ENCODE measurements at places on chromosomes 1 and 21.

DNA sequence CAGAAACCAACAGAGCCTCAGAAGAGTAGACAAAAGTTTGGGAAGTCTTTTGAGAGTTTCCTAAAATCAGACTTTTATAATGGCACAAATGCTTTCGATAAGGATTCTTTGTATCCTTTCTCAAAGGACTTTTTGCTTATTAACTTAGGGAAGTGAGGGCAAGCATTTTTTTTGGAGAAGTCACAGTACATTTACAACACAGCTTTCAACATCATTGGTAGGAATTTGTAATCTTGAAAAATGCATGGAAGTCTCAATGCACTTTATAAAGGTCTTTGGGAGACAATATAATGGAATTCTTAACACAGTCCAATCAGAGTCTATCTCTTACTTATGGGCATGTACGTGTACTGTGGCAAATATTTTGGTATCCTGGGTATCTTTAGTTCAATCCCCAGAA lies 325.8 kb upstream of the NR5A2 start:
- no peak for DNase-seq

DNA sequence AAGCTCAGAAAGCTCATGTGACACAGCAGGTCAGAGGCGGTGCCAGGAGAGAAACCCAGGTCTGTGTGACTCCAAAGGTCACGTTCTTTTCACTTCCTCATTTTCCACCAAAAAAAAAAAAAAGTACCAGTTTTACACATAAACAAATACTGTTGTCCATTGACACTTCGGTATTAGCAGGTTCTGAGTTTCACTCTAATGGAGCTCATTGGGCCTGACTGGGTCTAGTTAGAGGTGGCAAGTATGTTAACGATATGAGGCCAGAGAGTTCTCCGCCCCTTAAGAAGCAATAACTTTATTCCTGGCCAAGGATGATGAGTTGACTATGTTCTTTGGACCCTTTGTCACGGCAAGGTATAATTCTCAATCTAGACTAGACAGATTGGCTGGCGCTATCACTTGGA lies 30.0 kb upstream of the SDE2 start:
- DNase-seq = no peak

DNA sequence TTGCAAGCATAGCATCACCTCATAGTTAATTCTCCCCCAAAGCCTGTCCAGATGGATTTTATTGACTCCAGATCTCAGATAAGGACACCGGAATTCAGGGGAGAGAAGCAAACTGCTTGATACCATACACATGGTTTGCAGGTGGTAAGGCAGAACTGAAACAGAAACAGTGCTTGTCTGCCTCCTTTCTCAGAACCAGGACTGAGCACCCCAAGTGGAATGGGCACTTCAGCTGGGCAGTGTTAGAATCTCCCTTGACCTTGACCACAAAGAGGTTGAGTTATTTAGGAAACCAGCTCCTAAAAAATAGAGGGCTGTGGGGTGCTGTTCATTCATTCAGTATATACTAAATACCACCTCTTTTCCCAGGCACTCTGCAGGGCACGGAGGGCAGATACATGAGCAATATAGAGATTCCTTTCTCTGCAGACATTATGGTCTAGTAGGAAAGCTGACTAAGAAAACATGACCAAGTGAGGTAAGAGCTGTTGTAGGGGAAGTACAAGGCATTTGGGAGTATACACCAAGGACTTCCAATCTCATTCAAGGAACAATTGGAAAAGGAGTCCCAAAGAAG lies 185.2 kb downstream of the C1orf94 start:
- no peak for DNase-seq

- no peak for DNase-seq
Observed at GRCh38 chr1:156908541-156908940, 11.9 kb upstream of the LRRC71 start.

GRCh38 chr1:61648983-61649742 lies 75.8 kb downstream of the TM2D1 start:
- no peak for DNase-seq

- no peak for DNase-seq
Observed at GRCh38 chr1:221719987-221720386, 21.9 kb downstream of the DUSP10 start.

DNA sequence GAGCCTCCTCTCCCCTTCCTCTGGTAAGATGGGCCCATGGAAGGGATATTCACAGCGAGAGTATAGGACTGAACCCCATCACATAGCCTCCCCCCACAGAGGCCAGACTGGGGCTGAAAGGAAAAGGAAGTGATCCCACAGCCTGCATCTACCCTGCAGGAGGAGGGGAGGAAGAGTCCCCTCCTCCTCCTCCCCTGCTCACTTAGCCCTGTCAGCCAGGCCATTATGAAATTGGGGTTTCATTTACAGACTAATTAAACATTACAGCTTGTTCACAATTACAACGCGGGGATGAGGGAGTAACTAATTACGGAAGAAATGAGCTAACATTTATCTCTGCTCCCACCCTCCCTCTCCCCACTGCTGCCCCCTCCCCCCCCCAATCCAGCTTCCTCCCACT lies 25.4 kb downstream of the DMAP1 start:
- no peak for DNase-seq

GRCh38 chr1:94047949-94048348 lies 73.0 kb downstream of the ABCA4 start:
- no peak for DNase-seq

DNA sequence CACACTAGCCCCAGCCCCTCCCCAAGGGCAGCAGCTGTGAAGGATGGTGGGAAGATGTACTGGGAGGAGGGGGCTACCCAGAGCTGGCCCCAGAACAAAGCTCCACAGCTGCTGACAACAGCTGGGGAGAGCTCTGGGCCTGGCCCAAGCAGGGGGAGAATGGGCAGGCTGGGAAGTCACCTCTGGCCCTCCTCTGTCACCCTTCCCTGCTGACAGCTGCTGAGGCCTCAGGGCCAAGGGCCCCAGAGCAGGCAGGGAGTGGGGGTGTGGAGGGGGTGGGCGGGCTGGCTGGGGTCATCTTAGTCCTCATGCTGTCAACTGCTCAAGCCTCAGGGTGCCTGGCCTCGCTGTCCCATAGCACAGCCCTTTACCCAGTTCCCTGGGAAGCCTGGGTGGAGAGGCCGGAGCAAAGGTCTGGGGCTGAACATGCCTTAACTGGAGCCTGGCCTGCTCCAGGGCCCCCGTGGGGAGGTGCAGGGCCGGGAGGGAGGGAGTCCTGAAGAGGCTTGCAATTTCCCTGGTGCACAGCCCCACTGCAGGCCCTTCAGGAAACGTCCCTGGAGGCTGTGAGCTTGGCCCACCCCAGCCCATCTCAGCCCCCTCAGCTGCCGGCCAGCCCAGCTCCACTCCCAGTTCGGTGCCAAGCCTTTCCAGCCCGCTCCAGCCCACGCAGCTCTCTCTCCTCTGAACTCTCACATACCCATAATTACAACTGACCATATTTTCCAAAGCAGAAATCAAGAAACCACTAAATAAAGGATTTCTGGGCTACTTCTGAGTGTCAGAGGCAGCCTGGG lies 25.7 kb downstream of the HSPG2 start:
- no peak for DNase-seq

DNA sequence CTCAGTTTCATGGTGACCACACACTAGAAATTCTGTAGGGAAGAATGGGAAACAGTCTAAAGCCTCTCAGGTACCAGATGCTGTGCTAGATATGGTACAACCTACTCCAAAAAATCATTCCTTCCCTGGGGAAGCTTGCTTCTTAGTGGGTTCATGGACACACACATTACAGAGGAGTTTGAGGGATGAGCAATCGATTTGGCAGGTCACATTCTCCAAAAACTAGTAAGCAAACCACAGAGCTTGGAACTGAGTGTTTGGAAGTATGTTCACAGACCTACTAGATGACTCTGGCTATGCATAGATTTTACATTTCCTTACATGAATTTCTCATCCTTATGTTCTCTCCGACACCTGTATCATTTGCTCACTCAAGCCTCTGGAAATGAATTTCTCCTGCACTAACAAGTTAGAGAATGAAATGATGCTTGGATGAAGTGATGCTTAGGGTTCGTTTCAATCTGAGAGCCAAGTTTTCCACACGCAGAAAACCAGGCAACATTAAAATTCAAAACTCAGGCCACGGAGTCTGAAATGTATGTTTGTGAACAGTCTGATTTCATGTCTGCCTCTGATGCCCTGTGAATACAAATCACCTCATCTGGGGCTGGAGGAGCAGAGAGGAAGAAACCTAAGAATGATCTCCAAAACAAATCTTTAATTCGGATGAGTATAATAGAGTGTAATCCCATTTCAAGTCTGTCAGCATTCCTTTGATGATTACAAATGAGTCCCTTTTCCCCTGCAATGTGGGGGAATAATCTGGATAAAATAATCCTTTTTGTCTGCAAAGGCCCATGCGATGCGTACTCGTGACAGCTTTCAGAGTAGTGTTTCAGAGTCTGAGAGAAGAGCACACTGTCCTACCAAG lies 11.0 kb downstream of the EVA1C start:
- no peak for DNase-seq

DNA sequence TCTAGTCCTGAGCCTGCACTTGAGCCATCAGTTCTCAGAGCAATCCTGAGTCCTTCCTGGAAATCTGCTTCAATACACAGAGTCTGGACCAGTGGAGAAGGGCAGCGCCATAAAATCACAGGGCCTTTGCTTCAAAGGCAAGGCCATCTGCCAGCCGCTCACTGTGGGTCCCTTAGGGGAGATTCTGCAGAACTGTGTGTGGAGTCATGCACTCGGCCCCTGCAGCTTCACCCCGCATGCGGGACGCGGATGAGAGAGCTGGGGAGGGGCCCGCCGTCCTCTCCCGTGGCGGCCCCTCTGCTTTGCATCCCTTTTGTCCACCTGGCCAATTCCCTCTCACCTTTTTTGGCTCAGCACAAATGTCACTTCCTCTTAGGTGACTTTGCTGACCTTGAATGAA lies 311.2 kb upstream of the VAMP3 start:
- DNase-seq = no peak

- DNase-seq = no peak
Observed at GRCh38 chr1:188708795-188709535, 1768.7 kb downstream of the BRINP3 start.

DNA sequence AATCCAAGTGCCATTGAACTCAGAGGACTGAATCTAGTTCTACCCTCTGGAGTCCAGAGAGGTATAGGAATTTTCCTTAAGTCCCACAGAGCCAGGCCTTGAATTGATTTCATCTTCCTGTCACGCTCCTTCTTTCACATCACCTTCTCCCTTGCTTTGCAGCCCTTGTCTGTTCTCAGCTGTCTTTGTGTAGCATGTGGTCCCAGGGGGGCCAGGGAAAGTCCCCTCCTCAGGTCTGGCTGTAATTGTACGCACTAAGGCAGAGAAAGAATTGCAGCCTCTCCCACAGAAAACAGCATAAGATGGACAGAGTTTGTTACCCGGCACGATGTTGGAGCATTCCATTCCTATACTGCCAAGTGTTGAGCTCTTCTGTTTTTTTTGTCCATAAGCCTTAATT lies 153.6 kb downstream of the FAM78B start:
- no peak for DNase-seq

DNA sequence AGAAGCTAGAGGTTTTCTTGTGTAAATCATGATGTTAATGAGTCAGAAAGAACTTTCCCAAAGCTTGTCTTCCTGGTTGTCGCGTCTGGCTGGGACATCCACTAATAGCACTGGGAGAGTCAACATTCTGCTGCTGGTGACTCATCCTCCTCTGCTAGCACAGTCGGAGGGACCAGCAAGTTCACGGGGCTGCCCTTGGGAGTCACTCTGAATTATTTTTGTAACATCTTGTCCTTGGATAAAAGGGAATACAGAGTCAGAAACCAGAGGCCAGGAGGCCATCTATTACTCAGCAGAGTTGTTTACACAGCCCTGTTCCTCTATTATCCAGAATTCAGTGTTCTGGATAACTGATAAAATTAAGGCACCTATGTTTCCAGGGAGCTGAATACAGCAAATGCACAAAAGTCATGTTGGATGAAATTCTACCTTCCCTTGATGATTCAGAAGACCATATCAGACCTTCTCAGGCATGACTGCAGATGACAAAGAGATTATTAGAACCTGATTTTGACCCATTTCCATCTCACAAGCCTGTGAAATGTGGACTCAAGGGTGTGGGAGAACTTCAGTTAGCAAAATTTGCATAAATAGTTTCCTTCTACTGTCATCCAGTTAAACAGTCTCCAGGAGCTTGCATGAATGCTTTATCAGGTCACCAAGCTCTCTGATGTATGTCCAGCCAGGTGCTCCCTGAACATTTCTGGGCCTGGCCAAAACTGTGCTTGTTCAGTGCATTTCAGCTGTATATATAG lies 68.1 kb downstream of the JAK1 start:
- DNase-seq = no peak

GRCh38 chr1:178389441-178389840 lies 107.3 kb downstream of the CLEC20A start:
- DNase-seq = no peak

DNA sequence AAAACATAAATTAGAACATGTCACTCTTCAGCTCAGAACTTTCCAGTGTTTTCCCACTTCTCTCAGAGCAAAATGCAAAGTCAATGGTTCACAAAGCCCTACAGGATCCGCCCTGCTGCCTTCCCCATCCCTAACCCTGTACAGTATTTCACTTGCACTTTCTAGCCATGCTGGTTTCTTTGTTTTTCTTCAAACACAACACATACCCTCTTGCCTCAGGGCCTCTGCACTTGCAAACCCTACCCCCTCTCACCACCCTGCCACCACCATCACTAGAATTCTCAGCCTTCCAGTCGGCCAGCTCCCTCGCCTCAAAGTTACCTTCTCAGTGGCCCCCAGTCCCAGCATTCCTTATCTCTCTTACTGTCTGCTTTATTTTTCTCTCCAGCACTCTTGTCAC lies 17.6 kb downstream of the TEX35 start:
- no peak for DNase-seq

DNA sequence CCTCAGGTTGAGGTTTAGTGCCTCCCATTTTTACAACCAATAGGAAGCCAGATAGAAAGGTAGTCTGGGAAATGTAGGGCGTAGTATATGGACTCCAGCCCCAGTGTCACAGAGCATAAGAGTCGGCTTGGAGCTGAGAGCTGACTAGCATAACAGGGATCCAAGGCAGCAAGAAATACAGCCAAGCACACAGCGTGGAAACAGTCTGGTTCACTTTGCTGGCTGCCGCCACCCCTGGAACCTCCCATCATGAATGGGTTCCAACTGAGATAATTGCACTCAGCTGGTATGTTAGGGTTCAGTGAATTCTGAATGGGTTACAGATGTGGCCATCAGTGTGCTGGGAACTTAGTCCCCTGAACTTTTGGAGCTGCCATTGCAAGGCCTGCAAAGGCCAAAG lies 76.7 kb upstream of the GPR88 start:
- DNase-seq = no peak

- DNase-seq = no peak
Observed at GRCh38 chr1:176904057-176904751, 260.3 kb downstream of the ASTN1 start.

GRCh38 chr21:45889256-45889655 lies 92.3 kb upstream of the COL6A1 start:
- DNase-seq = no peak

DNA sequence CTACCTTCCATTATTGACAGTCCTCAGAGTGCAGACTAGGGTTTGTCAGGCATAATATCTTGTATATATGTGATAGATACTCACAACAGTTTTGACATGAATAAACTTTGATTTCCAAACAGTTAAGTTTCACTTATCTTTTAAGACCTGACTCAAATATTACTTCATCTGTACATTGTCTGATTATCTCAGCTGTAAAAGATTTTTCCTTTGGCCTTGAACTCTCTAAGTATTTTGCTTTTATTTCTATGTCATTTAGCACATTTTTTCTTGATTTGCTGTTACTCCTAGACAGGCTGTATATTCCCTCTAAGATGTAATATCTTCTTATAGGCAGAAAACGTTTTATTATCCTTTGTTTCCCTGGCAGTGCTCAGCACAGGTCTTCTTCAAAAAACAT lies 65.6 kb upstream of the DMRTA2 start:
- DNase-seq = no peak

Data from cortex of kidney (tissue), 1 donor.